ENCODE measurements at places on chromosomes 12 and 14.

- DNase-seq: no peak
Measured at GRCh38 chr12:130947028-130947613, 6.6 kb upstream of the ADGRD1 start.

DNA sequence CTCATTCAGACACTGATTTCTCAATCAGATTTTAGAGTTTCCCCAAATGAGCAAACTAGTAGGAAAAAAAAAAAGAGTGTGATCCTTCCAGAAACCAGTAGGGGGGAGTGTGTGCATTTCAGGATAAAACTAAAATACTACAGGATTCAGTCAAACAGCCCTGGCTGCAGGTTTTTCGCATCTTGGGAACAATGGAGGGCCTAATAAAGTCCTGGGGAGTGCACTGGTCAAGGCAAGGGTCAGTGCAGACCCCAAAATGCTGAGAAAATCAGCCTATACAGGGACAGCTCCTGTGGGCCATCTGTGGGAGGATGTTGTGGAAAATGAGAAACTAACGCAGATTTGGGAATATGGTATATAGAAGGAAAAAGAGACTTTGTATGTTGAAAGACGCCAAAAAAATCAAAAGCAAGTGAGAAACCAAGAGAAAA is 22.2 kb upstream of the ABCD4 start:
- DNase-seq: no peak

GRCh38 chr14:53963320-53964227 is 6.9 kb upstream of the BMP4 start:
- no peak for DNase-seq

- DNase-seq: no peak
Measured at GRCh38 chr12:123388951-123389559, 5.1 kb downstream of the KMT5A start.

GRCh38 chr14:67933266-67933665 is 113.7 kb downstream of the RAD51B start:
- no peak for DNase-seq

- DNase-seq: no peak
Measured at GRCh38 chr12:86837246-86837645, 581.1 kb upstream of the MGAT4C start.

GRCh38 chr12:130832561-130833209 is 6.4 kb downstream of the STX2 start:
- no peak for DNase-seq

DNA sequence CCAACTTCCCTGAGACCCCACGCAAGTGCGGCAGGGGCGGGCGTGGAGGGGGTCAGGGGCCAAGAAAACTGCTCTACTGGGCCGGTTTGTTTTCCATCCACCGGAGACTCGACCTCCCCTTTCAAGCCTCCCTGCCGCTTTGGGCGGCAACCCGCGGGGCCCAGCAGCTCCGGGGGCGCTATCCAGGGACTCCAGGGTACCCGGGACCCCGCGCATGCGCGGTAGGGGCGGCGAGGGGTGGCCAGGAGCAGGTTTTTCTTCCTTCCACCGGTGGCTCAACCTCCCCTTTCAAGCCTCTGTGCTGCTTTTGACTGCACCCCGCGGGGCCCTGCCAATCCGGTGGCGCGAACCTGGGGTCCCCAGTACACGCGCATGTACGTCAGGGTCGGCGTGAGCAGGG is 323.5 kb downstream of the ALG10 start:
- no peak for DNase-seq

DNA sequence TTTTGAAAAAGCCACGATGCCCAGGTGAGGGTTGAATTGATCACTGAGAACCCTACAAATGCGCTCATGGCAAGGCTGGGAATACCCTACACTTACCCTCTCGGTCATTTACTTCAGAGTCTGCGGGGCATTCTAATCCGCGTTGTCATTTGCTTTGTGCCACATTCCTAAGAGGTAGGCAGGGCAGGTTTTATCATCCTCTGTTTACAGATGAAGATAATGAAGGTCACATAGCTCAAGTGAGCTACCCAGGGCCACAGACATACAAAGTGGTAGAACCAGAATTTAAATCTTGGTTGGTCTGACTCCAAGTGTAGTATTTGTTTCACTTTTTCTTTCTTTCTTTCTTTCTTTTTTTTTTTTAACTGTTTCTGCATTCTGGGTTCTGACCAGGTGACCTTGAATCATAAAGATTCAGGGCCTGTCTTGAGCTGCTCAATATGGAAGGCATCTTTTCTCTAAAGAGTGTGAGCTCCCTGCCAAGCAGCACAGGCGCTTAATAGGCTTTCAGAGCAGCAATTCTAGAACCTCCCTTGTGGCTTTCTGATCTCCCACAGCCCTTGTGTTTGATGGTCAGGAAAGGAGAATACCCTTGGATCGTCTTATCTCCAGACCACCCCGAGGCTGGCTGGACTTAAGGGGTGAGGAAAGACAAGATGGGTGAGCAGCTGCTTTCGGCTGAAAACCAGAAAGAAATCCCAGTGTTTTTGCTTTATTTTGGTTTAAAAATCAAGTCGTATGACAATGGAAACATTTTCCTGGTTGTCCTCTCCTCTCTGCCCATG is 662 bp upstream of the BATF start:
- peak; percentile 57 for DNase-seq

GRCh38 chr14:54443981-54444380 is 2.8 kb upstream of the CNIH1 start:
- no peak for DNase-seq

- no peak for DNase-seq
Measured at GRCh38 chr12:124750787-124751471, 112.7 kb downstream of the SCARB1 start.

GRCh38 chr12:89098441-89099112 is 253.7 kb downstream of the DUSP6 start:
- no peak for DNase-seq

DNA sequence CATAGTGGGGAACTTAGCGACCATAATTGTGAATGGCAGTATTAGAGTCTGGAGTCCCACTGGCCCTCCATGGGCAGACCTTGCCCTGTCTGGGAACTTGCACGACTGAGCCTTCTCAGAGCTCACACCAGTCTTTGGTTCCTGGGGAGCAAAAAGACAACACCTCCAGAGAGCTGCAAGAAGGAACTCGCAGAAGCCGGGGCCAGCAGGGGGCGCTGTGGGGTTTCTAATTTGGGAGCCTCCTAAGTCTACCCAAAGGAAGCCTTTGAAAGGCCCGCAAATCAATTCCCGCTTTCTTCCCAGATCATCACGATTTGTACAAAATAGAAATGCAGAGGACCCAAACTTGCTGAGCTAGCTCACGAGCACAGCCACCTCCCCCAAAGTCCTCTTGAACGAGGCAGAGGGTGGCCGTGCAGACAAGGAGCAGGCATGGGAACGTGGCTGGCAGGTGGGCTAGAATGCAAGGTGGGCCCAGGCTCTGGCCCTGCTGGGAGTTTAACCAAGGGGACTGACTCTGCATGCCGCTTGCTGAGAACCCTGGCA is 46.3 kb upstream of the FBXO21 start:
- peak; percentile 89 for DNase-seq

All from activated T-cell treated with anti-CD3 and anti-CD28 coated beads, Interleukin-2, amount 50 U/mL, for 48 hours (primary cell).